ENCODE measurements at places on chromosomes 5 and 9. TPM values are rescaled to one million over a fixed set of nuclear protein-coding genes. Genes with fewer than 3 reads are reported as not detected.
A peak's percentile ranks its signal among the peaks of the same experiment; 100 is the strongest.

Gene TICAM2
- total RNA-seq, result 5.8 TPM

Gene SPINK6
- not detected for total RNA-seq

GRCh38 chr5:88826646-88827585 lies 56.1 kb downstream of the MEF2C start:
- DNase-seq, result peak; percentile 70

GRCh38 chr5:58346041-58346440 lies 113.8 kb downstream of the PLK2 start:
- DNase-seq, result no peak

Gene CFAP157
- 14.6 TPM for total RNA-seq

Gene MYMK
- not detected for total RNA-seq

DNA sequence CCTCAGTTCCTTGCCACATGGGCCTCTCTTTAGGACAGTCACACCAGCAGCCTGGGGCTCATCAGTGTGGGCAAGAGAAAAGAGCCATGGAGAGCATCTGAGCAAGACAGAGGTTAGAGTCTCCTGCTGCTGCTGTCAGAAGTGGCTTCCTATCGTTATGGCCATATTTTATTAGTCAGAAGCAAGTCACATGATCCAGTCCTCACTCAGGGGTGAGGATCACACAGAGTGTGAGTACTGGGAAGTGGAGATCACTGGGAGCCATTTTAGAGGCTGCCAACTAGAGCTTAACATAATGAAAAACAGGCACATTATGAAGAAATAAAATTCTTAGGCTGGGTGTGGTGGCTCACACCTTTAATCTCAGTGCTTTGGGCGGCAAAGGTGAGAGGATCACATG lies 62.0 kb downstream of the DIRAS2 start:
- no peak for DNase-seq

- peak; percentile 48 for DNase-seq
Measured at GRCh38 chr5:169668732-169669131, 31.7 kb downstream of the DOCK2 start.

GRCh38 chr5:63768221-63768620 lies 194.0 kb downstream of the HTR1A start:
- DNase-seq, result no peak

DNA sequence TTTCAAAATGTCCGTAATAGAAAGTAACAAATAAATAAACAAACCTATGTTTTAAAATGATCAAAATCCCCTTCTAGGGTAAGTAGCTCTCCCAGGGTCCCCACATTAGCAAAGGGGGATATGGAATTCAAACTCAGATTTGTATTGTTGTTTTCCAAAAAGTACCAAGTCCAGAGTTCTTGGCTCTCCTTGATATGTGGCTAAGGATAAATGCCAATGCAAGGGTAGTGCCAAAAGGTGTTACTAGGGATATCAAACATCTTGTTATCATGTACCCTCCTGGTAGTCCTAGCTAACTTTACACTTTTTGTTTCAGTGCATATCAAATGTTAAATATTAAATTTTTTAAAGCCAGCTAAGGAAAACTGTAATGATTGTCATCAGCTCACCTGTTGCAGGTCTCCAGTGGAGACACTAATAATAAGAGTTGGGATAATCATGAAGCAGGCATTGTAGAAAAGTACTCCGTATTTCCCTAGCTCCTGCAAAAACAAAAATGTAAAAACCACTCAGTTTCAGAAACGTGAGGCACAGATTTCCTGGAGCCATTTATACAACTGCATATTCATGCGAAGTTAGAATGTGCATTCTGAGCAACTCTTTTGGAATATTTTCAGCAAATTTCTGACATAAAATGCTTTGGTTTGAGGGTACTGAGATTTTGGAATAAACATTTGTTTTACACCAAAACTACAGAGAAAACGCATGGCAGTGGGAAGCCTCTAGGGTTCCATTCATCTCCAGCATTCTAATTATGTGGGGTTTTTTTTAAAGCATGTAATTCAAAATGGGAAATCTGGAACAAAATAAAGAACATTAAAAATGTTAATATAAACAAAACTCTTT lies 39.8 kb downstream of the SLC35D2 start:
- peak; percentile 18 for DNase-seq

Gene DOCK2
- 47.8 TPM for total RNA-seq

DNA sequence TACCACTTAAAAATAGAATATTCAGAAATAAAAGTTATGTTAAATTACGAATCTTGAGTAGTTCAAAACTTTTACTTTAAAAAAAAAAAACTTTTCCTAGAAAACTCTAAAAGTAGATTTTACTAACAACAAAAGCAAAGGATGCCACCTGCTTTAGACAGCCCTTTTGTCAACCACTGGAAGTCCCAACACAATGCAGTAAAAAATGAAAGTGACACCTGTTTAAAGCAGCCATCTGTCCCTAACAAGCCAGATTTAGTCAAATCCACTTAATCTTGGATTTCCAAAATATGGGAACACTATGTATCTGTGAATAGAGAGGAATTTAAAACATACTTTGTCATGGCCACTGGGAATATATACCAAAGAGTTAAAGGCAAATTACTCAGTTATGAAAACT lies 3.8 kb downstream of the RFX3 start:
- DNase-seq, result no peak

DNA sequence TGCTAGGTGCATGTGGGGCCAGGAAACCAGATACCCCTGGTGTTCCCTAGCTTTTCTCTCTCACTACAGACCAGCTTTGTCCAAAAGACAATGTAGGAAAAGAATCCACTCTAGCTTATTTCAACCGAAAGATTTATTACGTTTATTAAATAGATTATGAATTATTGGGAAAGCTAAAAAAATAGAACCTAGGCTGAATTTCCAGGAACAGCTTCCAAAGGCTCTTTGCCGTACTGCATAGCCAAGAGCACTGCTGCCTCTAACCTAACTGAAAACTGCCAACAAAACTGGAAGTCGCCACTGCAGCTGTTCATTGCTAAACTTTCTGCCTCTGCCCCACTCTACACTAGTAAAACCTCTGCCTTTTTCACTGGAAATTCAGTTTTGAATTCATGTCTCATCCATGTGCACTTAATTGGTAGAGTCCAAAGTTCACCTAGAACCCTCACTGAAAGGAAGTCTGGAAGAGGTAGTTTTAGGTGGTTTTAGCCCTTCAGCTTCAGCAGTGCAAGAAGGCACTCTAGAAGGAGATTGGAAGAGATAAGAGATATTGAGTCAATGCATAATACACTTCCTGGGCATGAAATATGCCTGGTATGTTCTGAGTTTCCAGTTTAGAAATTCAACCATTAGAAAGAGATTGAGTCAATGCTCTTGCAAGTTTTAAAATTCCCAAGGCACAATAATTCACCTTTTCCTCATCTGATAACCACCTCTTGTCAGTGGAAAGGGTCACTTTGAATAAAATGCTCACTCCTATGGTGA lies 927.9 kb downstream of the MAT2B start:
- no peak for DNase-seq

DNA sequence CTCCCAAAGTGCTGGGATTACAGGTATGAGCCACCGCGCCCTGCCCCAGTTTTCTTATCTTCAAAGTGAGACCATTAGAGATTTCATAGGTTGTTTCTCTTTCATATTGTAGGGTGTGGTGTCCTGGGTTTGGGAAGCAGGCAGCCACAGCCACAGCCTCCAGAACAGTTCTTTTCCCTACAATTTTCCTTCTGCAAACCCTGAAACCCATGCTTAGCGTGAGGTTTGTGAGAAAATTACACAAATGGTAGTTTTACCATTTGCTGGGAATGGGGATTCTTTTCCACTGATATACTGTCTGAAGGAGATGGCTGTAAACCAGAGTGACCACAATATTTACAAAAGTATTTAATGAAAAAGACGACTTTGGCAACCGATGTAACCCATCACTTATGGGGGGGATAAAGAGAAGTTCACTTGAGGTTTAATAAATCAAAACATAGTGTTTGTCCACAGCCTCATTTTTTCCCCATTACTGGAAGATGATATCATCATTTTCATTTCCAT lies 26.7 kb upstream of the ECM2 start:
- no peak for DNase-seq

DNA sequence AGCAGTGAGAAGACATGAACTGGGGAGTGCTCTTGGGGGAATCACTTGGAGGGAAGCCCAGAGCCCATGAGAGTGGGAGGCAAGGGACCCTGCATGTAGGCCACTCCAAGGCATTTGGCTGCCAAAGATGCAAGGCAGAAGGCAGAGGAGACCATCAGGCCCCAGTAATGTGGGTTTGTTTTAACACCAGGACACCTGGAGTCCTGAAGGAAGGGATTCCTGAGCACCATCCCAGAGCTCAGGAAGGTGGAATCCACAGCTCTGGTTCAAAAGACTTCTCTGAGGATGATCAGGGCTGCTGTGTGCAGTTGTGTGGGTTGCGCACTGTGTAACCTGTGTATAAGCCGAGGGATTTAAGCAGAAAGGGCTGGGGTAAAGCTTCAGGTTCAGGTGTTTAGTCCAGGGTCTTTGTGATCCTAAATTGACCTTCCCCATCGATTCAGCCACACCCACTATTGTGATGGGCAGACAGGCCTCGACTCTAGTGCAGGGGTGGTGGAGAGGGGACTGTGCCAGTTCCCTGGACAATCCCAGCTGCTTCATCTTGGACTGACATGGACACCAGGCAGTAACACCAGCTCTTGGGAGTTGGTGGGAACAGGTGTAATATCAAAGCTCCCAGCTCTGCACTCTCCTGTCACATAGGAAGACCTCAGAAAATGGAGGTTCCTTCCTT lies 11.0 kb downstream of the B4GALT7 start:
- DNase-seq, result no peak

DNA sequence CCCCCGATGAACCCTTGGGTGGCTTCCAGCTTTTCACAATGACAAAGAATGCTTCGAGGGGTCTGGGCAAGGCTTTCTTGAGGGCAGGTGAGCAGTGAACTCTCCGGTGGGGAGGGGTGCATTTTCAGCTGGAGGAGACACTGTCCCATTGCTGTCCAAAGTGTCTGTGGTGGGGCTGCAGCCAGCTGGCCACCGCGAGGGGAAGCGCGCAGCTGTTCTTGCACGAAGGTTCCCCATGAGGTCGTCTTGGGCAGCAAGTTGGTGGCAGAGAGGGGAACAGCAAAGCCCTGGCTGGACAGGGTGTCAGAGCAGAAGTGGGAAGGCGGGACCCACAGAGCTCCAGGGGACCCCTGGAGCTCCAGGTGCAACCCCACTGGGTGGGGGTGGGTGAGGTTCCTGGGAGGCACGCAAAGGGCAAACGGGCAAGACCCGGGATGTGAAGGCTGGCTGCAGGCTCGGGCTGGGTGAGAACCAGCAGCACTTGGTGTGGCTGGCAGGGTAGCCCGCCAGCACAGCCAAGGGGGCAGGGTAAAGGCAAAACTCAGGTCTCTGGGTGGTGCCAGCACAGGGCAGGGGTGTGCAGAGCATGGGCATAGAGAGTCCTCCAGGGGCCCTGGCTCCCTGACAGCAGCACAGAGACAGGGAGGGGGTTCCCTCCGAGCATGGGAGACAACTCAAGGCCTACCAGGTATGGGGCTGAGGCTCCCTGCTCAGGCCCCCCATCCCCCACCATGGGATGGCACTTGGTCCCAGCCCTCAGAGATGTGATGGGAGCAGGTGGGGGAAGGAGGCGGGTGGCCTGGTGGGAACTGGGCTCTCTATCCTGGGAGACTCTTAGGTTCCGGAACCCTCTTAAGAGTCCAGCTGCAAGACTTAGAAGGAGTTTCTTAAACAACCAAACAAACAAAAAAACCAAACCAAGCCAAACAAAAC lies 26.6 kb downstream of the TSPAN17 start:
- no peak for DNase-seq

- DNase-seq, result no peak
Measured at GRCh38 chr9:84671586-84672521, 2.3 kb downstream of the NTRK2 start.

DNA sequence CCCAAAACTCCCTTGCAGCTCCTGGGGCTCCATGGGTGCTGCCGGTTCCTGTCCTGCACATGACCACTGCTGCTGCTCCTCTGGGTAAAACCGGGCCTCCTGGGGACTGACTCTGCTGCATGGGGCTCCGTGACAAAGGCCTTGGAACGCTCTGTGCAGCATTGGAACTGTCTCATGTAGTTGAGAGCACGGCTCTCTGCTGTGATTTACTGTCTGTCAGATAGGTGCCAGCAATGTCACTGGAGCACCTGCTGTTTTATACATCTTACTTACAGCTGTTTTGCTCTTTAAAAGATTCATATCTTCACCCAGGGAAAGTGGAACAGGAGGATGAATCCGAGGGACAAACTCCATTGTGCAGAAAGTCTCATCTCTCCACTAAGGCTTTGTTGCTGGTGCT lies 138.1 kb downstream of the YIPF5 start:
- DNase-seq, result no peak

DNA sequence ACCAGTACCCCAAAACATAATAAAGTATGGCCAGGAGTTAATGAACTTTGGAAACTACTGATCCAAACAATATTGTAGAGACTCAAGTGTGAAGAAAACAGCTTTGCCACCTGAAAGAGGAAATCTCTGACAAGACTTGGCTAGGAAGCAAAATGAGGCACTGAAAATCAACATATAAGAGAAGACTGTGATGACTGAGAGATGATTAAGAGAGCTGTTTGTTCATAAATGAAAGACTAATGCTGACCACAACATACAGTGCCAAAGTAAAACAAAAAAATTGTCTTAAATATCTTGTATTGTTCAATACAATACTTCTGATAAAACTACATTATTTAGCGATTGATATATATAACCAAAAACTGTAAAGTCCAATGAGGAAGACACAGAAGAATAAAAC lies 7.2 kb downstream of the RC3H2 start:
- no peak for DNase-seq

- DNase-seq, result no peak
Measured at GRCh38 chr5:178499352-178499751, 90.8 kb downstream of the COL23A1 start.

- no peak for DNase-seq
Measured at GRCh38 chr9:105646879-105647594, 15.2 kb upstream of the TAL2 start.

Gene CDKN2A
- 4.8 TPM for total RNA-seq

DNA sequence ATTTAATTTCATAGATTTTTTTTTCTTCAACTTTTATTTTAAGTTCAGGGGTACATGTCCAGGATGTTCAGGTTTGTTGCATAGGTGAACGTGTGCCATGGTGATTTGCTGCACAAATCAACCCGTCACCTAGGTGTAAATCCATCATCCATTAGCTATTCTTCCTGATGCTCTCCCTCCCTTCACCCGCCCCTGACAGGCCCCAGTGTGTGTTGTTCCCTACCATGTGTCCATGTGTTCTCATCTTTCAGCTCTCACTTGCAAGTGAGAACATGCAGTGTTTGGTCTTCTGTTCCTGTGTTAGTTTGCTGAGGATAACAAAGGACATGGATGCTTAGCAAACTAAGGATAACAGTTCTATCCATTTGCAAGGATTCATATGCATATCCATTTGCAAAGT lies 209.1 kb upstream of the ADCY2 start:
- DNase-seq, result no peak

Gene PCDHGA4
- 7.0 TPM for total RNA-seq

GRCh38 chr9:109974143-109974917 lies 194.3 kb downstream of the PALM2AKAP2 start:
- no peak for DNase-seq

Gene PDZD2
- total RNA-seq, result 56.3 TPM

Gene CAMK2A
- total RNA-seq, result 2.7 TPM

DNA sequence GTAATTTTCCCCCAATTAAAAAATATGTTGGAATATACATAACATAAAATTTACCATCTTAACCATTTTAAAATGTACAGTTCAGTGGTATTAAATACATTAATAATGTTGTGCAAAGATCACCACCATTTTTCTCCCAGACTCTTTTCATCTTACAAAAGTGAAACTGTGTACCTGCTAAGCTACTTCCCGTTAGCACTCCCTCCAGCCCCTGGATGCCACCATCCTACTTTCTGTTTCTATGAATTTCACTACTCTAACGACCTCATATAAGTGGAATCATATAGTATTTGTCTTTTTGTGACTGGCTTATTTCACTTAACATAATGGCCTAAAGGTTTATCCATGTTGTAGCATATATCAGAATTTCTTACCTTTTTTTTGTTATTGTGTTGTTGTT lies 112.9 kb downstream of the HSPA4 start:
- no peak for DNase-seq

Data from lung (tissue), 17 donors.